ENCODE measurements at places on chromosomes 16 and 17.

DNA sequence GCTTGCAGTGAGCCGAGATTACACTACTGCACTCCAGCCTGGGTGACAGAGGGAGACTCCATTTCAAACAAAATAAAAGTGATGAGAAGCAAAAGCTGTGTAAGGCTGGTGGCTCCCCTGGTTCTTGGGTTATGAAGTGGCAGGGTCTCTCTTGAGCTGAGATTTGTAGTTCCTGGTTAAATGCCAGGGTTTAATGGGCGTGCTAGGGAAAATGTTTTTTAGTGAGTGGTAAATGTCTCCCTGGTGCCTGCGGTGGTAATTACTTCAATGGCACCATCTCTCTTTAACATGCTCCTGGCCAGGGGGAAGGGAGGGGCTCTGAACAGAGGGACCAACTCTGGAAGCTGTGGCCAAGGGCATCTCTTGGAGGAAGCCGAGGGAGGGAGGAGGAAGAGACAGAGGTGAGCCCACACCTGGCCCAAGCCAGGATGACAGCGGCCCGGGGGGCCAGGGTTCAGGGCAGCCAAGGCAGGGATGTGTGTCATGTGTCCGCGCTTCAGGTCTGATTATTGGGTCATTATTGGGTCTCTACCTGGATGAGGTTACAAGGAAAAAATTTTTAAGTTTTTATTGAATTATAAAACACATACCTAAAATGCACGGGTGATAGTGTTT, 17.8 kb upstream of the RPL38 start:
- DNase-seq, result no peak

DNA sequence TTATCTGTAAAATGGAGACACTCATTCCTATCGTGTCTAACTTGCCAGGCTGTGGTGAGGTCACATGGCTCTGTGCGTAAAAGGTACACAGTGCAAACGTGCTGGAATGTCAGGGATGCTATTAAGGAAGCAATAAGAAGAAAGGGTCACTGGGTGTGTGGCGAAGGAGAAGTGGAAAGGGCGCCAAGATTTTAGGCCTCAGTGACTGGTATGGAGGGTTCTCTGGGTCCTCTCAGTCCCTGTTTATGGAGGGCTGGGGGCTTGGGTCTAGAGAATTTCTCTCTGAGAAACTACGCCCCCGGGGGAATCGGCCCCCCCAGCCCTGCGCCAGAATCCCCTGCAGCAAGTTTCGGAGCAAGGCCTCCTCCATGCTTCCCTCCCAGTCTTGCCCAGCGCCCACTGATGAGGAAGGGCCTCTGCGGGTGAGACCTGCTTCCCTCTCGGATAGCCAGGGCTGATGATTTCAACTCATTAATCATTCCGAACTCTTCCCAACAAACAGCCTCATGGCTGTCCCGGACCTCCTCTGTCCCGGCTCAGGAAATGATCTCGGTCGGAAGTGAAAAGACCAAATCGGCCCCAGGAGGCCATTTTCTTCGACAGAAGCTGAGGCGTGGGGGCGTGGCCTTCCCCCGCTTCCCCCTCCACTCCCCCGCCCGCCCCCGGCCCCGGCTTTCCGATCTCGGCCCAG, 1.2 kb upstream of the HEXIM1 start:
- no peak for DNase-seq

DNA sequence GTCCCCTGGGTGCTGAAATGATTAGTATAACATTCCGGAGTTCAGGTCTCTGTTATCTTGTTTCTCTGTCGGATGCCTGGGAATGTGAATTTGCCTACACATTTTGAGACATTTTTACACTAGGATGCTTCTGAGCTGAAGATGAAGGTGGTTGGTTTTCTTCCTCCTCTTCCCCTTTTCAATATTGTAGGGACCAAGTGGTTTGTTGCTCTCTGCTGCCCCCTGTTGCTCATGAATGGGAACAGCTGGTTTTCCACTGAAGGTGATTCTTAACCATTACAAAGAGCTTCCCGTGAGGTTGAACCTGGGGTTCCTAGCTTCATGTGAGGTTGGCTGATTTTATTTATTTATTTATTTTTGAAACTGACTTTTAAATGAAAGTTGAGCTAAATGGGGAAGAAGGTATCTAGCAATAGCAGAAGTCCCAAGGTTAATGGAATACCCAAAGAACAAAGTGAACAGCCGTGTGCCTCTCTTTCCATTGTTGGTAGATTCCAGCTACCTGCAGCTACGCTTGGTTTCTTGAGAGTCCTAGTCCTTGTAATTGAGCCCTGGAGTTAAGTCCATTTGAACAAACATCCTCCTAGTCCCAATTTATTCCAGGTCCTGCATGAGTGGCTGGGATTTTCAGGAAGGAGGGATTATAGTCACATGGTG, 983.9 kb upstream of the EEF2KMT start:
- peak; percentile 60 for DNase-seq

GRCh38 chr16:88888461-88889387, 22.3 kb upstream of the PABPN1L start:
- no peak for DNase-seq

GRCh38 chr16:19833176-19833575, 51.5 kb downstream of the GPRC5B start:
- DNase-seq, result no peak

DNA sequence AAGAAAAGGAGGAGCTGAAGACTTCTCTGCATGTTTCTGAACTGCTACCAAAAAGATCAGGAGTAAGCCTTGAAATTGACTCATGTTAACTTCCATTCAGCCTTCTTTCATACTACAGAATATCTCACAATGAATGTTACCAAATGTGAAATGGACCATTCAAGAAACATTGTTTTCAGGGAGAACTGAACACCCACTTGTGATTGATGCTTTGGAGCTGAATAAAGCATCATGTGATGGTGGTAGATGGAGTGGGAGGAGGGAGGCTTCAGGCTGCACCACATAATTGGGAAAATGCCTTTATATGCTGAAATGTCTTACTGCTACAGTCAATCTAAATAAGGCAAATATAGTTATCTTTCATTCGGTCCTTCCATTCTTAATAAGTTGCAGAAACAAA, 127.8 kb downstream of the CDH8 start:
- DNase-seq, result no peak

DNA sequence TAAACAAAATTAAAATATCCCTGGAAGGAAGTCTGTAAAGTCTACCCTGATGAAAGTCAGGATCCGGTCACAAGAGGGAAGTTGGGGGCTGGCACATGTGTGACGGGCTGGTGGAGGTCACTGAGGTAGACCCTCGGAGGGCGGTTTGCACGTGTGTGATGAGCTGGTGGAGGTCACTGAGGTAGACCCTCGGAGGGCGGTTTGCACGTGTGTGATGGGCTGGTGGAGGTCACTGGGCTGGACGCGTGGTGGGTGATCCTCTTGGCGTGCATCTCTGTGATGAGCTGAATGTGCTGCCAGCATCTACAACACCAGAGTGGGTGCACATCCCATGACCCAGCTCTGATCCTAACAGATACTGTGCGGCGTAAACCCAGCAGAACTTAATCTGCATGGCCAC, 43.7 kb upstream of the METRNL start:
- no peak for DNase-seq

DNA sequence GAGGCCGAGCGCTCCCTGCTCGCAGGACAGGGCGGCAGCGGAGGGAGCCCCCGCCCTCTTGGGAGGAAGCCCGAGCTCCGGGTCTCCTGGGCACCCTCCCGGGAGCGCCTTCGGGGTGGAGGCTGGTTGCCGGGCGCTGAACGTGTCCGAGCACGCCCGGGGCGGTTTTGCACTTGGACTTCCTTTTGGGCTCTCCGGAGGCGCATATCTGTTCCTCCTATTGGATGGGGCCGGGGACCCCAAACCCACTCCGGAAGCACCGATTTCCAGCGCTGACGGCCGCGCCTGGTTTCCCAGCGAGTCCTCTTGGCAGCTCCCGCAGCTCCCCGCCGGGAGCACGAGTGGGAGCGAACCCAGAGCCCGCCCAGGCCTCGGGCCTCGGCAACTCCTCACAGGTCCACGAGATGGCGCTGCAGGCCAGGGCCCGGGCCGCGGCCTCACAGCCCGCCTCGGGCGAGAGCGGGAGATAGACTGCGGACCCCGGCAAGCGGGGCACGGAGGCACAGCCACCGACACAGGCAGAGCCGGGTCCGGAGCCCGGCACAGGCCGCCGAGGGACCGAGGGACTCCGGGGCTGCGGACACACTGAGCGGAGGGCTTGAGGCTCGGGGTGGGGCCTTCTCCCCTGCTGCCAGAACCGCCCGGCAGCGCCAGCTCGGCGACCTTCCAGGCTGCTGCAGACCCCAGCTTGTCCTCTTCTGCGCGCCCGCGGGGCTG, 12.7 kb downstream of the TBX2 start:
- peak; percentile 69 for DNase-seq

- no peak for DNase-seq
These were observed 47.7 kb downstream of the TUBD1 start for GRCh38 chr17:59844884-59845594.

- no peak for DNase-seq
These were observed 33.0 kb downstream of the TBX4 start for GRCh38 chr17:61485067-61485775.

DNA sequence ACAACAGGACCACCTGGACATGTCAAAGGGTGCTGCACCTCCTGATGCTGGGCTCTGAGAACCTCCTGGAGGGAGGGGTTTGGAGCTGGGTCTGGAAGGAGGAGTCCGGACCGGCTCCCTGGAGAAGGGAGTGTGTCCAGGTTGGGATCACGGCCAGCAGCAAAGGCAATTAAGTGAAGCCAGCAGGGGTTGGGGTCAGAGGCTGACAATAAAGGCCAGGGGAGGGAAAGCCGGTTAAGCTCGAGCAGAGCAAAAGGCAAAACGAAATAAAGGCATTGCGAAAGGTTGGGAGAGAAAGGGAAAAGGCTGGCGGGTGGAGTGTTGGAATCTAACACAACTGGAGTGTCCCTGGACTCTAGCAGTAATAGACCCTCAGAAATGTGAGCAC, 992 bp upstream of the CACNG4 start:
- DNase-seq, result no peak

DNA sequence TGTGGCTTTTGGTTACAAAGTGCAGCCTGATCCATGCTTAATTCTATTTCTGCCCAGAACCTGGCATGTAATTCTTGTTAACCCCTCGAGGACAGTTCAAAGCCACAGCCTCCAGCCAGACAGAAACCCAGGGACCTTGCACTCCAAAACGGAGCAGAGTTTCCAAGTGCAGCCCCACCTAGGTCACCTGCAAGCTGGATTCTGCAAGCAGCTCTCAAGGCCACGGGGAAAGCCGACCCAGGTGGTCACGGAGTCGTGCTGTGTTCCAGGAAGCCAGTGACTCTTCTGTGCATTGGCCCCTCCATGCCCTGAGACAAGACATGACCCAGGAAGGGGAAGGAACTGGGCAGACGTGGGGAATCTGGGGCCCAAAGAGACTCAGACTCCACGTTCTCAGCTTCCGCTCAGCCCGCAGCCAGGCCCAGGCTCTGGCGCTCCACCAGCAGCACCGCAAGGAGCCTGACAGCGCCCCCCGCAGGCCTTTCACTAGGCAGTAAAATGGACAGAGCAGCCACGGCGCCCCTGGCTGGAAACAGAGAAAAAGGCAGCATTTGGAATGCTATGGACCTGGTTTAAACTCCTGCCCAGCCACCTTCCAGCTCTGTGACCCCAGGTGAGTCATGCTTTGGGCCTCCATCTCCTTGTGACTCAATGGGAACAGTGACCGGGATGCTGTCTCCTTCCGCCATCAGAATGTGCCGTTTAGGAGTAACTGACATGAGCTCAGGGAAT, 27.3 kb upstream of the GSG1L start:
- DNase-seq, result no peak

GRCh38 chr17:70378076-70378475, 208.7 kb downstream of the KCNJ2 start:
- no peak for DNase-seq

DNA sequence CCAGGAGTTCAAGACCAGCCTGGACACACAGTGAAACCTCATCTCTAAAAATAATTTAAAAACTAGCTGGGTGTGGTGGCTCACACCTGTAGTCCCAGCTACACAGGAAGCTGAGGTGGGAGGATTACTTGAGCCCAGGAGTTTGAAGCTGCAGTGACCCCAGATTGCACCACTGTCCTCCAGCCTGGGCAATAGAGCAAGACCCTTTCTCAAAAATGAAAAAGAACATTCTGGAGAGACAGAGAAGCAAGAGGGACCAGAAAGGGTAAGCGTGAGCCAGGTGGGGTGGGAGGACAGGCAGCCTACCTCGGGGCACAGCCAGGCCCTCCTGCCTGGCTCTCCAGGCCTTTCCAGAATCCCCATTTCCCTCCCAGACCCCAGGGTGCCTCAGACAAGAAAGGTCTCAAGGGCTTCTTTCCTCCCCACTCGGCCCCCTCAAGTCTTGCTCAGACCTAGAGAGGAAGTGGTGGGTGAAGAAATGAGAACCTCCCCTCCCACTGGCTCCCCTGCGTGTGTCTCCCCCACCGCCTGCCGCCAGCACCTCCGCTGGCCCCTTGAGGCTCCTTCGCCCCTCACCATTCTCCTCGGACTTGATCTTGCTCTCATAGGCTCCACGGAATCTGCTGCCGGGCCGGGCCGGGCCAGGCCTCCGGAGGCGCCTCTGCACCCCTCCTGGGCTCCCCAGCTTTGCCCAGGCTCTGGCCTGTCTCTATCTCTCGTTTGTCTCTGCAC, 503 bp downstream of the C16orf54 start:
- DNase-seq, result peak; percentile 26

- DNase-seq, result no peak
These were observed 15.2 kb downstream of the MRM3 start for GRCh38 chr17:797236-797840.

DNA sequence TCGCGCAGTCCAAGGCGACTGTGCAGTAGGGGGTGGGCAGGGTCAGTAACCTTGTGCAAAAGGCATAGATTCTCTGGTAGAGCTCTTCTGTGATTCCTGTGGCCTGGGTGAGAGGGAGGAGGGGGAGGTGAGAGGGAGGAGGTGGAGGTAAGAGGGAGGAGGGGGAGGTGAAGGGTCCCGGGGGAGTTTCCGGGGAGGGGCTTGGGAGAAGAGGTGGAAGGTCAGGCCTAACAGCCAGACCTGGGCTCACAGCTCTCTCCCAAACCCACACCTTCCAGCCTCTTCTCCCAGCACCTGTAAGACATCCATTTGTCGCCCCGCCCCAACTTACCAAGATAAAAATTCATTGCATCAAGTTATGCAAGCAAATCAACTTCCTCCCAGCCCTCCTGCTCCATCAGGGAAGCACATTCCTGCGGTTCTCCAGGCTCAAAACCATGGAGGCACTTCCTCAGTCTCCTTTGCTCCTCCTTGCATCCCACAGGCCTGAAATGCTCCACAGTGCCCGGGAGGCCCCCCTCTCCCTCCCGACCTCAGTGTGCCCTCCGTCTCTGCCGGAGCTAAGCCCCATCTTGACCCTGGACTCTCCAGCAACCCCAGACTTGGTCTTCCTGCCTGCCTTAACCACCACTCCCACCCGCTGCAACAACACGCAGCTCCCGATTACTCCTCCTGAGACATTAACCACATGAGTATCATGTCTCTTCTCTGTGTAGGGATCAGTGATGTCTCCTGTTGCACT, 30.5 kb downstream of the PIK3R6 start:
- DNase-seq, result no peak

GRCh38 chr17:6464446-6465041, 20.3 kb downstream of the PIMREG start:
- no peak for DNase-seq

GRCh38 chr17:56257075-56257474, 103.8 kb downstream of the ANKFN1 start:
- no peak for DNase-seq

DNA sequence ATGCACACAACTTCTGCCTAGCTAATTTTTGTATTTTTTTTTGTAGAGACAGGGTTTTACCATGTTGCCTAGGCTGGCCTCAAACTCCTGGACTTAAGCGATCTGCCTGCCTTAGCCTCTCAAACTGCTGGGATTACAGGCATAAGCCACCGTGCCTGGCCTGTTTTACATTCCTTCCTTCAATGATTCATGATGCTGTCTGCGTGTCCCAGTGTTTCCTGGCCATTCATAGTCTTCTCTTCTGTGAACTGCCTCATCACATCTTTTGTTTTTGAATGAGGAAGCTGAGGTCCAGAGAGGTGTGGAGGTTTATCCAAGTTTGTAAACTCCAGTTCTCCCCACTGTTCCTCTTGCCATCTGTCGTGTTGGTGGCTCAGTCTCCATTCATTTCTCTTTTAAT, 64.5 kb upstream of the MED9 start:
- no peak for DNase-seq
